ENCODE measurements at places on chromosomes 5 and 9.

- no peak for DNase-seq
Observed at GRCh38 chr5:123122273-123122672, 33.2 kb downstream of the PRDM6 start.

GRCh38 chr5:82356808-82357671, 78.9 kb upstream of the RPS23 start:
- peak; percentile 66 for DNase-seq

GRCh38 chr9:94821098-94821887, 94.8 kb downstream of the AOPEP start:
- DNase-seq: no peak

DNA sequence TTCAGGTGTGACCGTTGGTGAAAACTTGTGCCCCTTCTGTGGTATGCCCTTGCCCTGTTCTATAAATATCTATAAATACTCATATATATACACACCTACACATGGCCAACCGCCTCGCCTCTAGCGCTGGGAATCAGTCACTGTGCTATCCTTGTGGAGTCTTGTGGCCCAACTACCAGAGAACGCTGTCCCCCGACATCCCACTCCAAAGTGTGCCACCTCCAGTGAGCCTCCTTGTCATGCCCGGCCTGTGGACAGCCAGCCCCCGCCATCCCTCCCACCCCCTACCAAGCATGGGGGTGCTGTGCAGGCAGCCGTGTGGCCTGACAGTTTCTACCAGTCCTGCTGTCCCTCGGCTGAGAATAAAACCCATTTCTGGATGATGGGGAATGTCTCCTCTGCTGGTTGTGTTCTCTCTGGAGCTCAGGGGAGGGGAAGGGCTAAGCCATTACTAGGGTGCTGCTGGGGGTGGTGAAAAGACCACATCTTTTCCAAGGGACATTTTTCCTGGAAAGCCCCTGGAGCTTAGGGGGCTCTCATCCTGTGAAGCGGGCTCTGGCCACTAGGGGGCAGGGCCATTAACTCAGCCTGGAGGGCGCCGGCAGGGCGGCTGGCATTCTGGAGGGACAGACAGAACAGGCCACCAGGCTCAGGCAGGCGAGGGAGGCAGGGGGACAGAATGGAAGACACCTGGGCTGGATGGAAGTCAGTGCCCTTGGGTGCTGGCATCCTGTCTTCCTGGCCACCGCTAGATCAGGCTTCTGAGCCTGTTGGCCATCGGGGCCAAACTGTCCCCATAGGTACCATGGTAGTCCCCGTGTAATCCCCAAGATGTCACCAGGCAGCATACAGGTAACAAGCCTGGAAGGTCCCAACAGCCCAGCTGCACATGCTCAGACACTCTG, 20.7 kb downstream of the GOLGA2 start:
- peak; percentile 72 for DNase-seq

DNA sequence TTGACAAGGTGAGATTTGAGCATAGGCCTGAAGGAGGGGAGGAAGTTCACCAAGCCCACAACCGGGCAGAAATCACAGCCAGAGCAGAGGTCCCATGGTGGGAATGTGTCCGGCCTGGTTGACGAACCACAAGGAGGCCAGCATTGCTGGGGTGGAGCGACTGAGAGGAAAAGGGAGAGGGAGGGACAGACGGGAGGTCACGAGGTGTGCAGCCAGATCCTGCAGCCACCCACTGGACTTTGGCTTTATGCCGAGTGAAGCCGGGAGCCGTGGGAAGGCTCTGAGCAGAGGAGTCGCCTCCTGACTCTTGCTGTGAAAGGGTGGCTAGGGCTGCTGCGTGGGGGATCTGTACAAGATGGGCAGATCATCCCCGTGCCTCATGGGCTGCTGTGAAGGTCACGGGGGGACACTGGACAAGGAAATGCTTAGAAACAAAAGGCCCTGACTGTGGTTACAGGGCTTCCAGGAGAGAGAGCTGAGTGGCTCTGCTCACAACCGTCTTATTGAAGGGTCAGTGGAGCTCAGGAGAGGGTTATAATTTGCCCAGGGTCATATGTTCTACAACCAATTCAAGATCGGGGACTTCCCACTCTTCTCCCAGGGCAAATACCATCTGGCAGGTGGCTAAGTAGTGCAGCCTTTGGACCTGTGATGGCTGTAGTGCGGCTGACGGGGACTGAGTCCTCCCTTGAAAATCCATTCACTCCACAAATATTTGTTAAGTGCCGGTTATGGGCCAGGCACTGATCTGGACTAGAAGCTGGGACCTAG, 15.6 kb upstream of the CD74 start:
- DNase-seq: no peak

GRCh38 chr5:94218374-94218773, 400.0 kb downstream of the KIAA0825 start:
- DNase-seq: no peak

GRCh38 chr9:109107402-109108240, 12.1 kb downstream of the TMEM245 start:
- no peak for DNase-seq

DNA sequence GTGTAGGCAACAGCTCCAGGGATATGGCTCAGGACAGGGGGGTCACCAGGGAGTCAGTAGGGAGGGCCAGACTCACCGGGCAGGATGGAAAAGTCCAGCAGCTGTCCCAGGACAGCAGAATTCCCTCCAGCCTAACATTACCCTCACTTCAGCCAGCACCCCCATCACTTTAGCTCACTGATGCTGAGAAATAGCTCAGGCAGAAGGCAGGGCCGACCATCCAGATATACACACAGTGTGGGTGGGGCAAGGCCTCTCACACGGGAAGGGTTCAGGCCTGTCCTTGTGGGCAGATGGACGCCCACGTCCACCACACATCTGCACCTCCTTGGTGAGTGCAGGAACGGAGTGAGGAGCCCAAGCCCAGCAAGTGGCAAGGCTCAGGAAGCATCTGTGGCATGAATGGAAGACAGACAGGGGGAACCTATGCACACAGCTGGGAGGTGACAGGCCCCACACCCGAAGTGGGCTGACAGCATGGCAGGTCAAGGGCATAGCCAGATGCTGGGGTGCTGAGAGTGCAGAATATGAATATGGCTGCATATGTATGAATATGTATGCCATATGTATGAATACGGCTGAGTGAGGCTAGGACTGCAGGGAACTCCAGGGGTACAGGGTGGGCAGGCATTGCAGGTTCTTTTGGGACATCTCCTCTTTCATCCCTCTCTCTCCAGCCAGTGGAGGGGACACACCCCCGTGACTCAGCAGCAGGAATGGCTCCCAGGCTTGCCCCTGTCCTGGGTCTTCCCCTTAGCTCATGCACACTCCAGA, 17.0 kb downstream of the BICD2 start:
- DNase-seq: no peak

- DNase-seq: no peak
Observed at GRCh38 chr5:67163231-67163756, 33.3 kb downstream of the CD180 start.

DNA sequence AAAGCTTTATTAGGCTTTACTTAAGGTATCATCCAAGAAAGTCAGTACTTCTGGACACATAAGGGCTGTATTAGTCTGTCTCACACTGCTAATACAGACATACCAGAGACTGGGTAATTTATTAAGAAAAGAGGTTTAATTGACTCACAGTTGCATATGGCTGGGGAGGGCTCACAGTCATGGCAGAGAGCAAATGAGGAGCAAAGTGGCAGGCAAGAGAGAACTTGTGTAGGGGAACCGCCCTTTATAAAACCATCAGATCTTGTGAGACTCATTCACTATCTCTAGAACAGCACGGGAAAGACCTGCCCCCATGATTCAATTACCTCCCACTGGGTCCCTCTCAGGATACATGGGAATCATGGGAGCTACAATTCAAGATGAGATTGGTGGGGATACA, 49.2 kb upstream of the SLC44A1 start:
- DNase-seq: no peak

GRCh38 chr5:124952079-124952478, 205.6 kb upstream of the ZNF608 start:
- peak; percentile 42 for DNase-seq

- no peak for DNase-seq
Observed at GRCh38 chr9:2281031-2281802, 266.1 kb downstream of the SMARCA2 start.

- no peak for DNase-seq
Observed at GRCh38 chr5:112555691-112556090, 136.6 kb upstream of the EPB41L4A start.

DNA sequence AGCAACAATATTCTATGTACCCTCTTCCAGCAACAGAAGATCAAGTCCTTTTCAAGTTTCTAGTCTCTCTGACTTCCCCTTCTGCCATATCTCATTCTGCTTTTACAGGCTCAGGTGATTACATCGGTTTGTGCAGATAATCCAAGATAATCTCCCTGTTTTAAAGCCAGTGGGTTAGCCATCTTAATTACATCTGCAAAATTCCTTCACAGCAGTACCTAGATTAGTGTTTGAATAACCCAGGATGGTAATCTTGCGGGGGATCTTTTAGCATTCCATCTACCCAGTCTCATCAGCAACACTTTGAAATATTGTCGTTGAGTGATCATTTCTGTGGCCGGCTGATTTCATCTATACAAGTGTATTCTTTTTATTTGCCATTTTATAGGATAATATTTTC, 130.2 kb downstream of the GHR start:
- DNase-seq: no peak

- no peak for DNase-seq
Observed at GRCh38 chr5:15007646-15008045, 136.1 kb upstream of the ANKH start.

GRCh38 chr9:137436761-137437600, 4.2 kb downstream of the ENTPD8 start:
- no peak for DNase-seq

DNA sequence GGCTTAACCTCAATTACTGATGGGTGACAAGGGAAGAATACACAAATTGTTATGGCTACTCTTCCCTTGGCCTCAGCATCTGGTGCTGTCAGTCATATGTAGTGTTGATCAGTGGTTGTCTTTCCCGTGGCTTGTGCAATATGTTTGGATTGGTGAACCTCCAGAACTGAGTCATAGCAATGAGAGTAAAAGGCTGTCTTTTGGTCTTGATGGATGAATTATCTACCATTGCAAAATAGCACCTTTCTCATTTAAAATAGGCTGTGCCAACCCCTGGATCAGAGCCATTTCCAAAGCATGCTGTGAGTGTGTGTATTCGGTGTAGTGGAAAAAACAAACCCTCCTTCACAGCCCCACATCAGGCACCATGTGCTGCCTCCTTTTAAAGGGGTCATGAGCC, 14.6 kb upstream of the F2R start:
- DNase-seq: no peak

DNA sequence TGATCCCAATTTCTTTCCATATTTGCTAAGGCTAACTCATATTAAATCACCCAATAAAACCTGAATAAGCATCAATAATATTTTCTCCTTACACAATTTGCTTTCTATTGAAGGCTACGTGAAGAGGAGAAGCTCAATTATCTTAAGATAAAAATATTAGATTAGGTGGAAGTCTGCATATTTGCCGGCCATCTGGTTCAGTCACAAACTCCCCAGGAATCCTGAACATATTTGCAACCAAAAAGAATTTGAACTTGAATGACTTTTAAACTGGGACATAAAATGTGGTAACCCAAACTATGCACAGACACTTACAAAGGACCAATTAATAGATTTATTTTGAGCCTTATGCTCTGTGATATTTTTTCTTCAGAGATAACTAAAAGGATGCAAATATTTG, 92.3 kb downstream of the HAPLN1 start:
- no peak for DNase-seq

DNA sequence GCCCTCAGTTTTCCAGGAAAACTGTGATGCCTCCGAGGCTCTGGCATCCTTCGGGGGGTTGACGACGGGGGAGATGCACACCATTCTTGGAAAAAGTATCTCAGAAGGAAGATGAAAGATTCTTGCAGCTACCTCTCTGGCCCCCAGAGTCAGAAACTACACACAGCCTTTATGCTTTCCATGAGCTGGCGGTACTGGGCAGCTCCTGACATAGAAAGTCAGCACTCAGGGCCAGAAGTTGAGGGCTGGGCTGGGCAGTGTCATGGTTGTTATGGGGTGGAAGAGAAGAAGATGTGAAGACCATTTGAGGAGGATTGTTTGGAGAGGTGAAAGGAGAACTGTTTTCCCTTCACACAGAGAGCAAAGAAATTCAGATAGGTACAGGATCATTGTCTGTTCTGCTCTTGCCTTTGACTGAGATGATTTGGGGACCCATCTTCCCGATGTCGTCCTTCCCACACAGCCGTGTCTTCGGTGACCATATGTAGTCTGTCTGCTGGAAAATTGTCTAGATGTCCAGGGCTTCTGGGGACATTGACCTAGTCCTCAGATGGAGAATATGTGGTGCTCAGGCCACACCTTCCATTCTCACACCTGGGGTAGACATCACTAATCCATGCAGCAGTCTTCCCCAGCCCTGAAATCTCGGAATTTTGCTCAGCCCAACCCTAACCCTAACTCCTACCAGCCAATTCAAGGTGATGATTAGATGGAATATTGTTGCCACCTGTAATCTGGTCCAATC, 237.1 kb downstream of the CACNA1B start:
- DNase-seq: no peak

DNA sequence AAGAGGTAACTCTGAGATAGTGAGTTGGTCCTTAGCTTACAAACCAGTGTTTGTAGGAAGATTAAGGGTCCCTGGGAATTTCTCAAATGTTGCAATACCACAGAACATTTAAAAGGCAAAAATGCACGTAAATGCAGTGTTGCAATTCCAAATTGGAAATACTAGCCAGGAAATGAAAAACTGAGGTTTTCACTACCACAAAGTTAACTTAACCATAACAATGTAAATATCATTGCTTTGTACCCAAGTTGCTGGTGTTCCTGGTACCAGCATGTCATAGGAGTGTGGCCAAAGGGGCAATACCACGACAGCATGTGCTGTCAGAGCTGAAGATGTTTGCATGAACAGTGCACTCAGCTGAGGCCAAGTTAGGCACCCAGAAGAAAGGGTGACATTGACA, 382.9 kb downstream of the GLIS3 start:
- DNase-seq: no peak

DNA sequence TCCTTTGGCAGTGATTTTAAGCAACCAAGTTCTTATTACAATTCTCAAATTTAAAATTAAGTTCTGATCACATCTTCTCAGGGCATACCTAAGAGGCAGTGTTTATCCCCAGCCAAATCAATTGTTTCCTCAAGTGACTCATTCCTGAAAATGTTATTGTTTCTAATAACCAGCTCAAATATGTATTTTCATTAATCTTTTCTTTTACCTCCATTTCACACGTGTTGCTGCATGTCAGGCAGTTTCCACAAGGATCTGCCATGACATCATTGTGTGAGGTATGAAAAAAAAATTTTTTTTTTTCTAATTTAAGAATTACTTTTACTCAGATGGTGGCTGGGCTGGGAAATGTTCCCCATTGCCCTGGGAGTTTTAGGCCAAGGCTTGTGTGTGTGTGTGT, 113.0 kb upstream of the NTRK2 start:
- DNase-seq: no peak

GRCh38 chr5:102523541-102524175, 24.9 kb upstream of the SLCO6A1 start:
- no peak for DNase-seq

GRCh38 chr9:19378647-19379046, 1.4 kb downstream of the RPS6 start:
- no peak for DNase-seq

DNA sequence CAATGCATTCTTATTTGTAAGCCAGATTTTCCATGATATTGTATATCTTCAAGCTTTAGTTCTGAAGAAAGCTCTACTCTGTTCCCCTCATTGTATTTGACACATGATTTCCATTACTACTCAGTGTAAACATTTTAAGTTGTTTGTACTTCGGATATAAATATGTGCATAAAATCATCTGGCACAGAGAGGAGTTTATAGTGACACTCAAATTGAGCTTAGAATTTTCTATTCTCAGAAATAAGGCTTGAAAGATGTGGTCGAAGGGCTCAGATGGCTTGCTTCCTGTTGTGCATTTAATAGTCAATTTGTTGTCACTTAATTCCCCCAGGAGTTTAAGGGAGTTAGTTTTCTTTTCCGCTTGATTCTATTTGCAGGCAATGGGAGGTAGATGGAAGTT, 88.8 kb downstream of the PPIC start:
- DNase-seq: no peak

Data from CD8-positive, alpha-beta T cell (primary cell).